Suppressor macrophage treated with lipopolysaccharide for 4 hours (primary cell): ENCODE measurements at places on chromosomes 7 and 10.

DNA sequence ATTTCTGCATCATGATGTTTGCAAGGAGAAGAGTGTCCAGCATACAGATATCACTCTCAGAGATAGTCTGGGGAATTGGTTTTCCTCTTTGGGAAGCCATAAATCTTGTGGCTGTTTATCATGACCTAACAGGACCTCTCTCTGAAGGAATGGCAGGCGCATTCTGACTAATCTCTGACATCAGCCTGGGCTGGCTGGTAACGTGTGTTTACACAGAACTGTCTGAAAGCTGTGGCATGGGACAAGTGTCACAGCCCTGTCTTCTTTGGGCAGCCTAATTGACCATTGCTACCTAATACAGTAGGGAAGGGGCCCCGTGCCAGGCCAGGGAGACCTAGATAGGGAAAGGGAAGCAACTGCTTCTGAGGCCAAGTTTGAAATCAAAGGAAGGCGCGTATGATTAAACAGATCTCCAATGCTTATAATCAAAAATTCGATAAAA lies 73.9 kb upstream of the CABCOCO1 start:
- no peak for DNase-seq

GRCh38 chr7:158495216-158495615 lies 92.4 kb downstream of the PTPRN2 start:
- DNase-seq, result no peak

DNA sequence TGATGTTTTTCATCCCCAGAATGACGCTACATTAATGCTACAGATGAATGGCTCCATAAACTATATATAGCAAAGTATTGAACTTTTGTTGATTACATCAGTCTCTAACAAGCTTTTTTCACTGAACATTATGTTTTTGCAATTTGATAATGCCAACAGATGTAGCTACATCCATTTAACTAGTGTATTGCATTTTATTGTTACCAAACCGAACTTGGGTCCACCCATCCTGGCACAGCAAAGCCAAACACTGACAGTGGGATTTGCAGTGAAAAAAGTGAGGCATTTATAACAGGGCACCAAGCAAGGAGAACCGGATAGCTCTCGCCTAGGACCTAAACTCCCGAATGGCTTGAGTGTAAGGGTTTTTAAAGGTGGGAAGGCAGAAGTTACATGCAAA lies 182.8 kb upstream of the TNS3 start:
- no peak for DNase-seq

DNA sequence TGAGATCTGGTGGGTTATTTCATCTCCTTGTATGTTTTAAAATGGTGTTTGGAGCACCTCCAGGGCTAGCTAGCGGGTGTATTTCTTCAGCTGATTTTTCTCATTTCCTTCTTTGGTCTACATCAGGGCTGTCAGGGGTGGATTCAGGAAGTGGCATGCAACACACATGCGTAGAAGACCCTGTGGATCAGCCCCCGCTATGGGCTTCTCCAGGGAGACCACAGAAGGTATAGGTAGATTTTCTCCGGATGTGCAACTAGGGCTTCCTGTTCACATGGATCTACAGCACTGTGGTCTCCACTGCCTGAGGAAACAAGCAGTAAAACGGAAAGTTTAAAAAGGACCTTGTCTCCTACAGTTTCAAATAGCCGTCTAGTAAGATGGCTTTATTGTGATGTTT lies 10.4 kb downstream of the NUB1 start:
- peak; percentile 62 for DNase-seq

GRCh38 chr7:4057289-4057616 lies 624.8 kb upstream of the FOXK1 start:
- no peak for DNase-seq

GRCh38 chr7:130266961-130267321 lies 278 bp downstream of the CPA2 start:
- no peak for DNase-seq

DNA sequence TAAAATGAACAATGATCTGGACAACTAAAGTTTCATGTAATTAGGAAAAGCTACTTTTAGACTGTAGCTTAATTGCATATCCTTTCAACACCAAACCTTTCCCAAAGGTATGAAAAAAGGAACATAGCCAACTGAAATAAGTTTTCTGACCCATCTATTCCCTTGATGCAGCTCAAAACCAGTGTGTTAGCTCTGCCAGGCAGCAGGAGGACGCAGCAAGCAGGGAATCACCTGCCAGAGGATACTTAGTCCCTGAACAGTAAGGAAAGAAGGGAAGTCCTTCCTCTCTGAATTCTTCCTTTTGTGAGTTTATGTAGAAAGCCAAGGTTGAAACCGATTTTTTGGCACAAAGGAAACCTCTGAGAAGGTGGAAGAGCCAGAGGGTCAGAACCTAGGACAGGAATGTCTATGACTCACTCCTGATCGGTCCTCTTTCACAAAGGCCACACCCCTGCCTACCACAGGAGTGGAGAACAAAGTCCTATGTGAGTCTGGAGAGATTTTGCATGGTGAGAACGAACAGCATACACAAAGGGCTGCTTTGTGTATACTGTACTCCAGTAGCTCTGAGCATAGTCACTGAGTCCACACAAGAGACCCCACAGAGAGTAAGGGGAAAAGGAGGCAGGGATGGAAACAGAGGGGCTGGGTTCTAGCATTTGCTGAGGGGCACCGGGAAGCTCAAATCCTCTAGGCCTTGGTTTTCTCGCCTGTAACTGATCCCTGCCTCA lies 68.8 kb upstream of the GSDME start:
- DNase-seq, result no peak

DNA sequence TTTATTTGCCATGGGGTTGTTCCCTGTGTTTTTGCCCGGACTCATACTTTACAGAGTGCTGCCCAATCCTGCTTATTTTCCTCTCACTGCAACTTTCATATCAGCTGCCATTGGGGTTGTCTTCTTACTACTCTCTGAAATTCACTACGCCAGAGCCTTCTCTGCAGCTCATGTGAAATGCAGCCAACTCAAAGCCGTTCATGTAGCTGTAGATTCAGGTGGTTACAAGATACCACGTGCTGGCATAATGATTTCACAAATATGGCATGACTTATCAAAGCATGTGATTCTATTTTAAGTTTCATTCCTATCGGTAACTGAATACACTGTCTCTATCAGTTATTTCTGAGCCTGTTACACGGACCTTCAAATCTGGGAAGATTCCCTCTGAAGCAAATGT lies 130.3 kb upstream of the WNT16 start:
- no peak for DNase-seq

GRCh38 chr7:47739301-47739875 lies 157.5 kb upstream of the TNS3 start:
- DNase-seq, result no peak

GRCh38 chr7:101927389-101927788 lies 110.0 kb downstream of the CUX1 start:
- DNase-seq, result no peak

DNA sequence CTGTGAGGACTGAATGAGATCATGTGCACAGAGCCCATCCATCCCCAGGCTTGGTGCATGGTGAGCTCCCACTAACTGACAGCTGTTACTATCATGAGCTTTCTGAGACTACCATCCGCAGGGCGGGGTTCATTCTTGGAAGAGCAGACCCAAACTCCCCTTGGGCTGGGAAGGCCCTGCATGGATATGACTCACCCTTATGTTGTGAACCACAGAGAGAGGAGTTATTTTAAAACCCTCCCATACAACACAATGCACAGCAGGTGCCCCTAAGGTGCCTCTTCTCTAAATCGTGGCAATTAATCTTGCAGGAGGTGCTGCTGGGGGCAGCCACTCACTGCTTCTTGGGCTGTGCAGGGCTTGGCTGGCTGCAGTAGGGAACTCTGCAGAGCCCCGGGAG lies 219.1 kb downstream of the GFRA1 start:
- DNase-seq, result no peak

- DNase-seq, result no peak
Measured at GRCh38 chr10:59586407-59586891, 123.2 kb downstream of the SLC16A9 start.

- no peak for DNase-seq
Measured at GRCh38 chr10:78320506-78320905, 286.8 kb downstream of the RPS24 start.

- no peak for DNase-seq
Measured at GRCh38 chr7:130032698-130033097, 18.5 kb downstream of the ZC3HC1 start.

DNA sequence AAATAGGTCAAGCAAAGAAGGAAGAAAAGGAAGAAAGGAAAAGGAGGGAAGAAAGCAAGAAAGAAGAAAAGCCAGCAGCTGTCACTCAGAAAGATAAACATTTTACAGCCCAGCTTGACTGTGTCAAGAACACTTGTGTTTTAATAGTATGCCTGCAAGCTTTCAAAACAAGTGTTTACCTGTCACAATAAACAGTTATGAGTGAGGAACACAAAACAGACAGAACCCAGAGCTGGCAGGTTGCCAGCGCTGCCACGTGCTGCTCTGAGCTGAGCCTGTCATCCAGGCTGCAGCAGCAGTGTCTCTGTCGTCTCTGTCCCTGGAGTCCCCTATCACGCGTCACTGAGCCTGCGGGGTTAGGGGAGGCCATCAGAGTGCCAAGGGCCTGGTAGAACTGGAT lies 827.6 kb upstream of the AUTS2 start:
- no peak for DNase-seq

GRCh38 chr7:30526163-30526562 lies 21.5 kb upstream of the GGCT start:
- DNase-seq, result no peak

DNA sequence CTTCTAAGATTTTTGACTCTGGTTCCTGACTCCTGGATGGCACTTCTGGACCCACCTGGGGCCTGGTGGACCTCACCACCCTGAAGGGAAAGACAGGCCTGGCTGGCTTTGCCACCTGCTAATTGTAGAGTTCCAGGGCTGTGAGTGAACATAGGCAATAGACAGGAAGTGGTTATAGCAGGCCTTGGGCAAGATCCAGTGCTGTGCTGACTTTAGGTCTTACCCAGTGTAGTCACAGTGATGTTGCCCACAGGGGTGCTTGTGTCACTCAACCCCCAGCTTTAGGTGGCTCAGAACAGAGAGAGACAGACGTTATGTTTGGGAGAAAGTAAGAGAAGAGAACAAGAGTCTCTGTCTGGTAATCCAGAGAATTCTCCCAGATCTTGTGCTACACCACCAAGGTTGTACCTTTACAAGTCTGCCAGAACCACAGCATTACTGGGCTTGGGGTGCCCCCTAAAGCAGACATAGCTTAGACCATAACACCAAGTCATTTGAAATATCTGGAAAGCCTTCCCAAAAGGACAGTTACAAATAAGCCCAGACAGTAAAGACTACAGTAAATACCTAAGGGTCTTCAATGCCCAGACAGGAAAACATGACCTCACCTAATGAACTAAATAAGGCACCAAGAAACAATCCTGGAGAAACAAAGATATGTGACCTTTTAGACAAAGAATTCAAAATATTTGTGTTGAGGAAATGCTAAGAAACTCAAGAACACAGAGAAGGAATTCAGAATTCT lies 303.4 kb downstream of the PCLO start:
- DNase-seq, result no peak

DNA sequence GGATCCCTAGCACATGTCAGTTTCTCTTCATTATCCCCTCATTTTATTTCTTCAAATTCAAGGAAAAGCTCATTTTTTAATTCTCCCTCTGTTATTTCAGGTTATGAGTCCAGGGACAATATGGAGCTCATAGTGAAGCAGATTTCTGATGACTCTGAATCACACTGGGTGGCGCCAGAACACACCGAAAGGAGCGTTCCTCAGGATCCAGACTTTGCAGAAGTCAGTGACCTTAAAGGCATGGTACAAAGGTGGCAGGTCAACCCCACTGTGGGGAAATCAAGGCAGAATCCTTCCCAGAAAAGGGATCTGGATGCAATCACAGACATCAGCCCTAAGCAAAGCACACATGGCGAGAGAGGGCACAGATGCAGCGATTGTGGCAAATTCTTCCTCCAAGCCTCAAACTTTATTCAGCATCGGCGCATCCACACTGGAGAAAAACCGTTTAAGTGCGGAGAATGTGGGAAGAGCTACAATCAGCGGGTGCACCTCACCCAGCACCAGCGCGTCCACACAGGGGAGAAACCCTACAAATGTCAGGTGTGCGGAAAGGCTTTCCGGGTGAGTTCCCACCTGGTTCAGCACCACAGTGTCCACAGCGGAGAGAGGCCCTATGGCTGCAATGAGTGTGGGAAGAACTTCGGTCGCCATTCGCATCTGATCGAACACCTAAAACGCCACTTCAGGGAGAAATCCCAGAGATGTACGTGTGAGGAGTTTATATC lies 21.4 kb downstream of the ZKSCAN5 start:
- DNase-seq, result peak; percentile 25

DNA sequence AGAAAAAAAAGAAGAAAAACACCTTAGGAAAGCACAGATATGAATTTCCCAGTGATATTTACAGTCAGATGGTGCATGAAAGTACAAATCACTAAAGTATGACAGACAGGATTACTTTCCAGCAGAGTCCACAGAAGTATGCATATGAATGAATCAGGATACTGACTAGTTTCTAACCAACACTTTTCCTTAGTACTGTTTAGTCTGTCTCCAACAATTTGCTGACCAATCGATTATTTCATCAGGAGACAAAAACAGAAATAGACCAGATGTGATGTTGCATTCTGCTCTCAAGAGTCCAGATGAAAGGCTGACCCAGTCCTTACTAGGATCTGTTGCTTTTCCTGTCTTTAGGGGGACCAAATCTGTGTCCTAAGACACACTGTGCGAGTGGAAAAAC lies 14.6 kb downstream of the SLC35B4 start:
- no peak for DNase-seq

GRCh38 chr7:108026116-108026515 lies 23.2 kb upstream of the LAMB1 start:
- peak; percentile 11 for DNase-seq

GRCh38 chr7:22731766-22732165 lies 4.8 kb downstream of the IL6 start:
- DNase-seq, result peak; percentile 55

- DNase-seq, result peak; percentile 34
Measured at GRCh38 chr7:132049462-132050304, 493.3 kb upstream of the PODXL start.

GRCh38 chr7:34739651-34740300 lies 81.8 kb downstream of the NPSR1 start:
- DNase-seq, result no peak
